Renal cortical epithelial cell (primary cell): ENCODE measurements at places on chromosomes 4 and X. TPM values are rescaled to one million over a fixed set of nuclear protein-coding genes. Genes with fewer than 3 reads are reported as not detected.

Gene GASK1B
- total RNA-seq: 2.8 and 4.4 TPM in 2 replicates

DNA sequence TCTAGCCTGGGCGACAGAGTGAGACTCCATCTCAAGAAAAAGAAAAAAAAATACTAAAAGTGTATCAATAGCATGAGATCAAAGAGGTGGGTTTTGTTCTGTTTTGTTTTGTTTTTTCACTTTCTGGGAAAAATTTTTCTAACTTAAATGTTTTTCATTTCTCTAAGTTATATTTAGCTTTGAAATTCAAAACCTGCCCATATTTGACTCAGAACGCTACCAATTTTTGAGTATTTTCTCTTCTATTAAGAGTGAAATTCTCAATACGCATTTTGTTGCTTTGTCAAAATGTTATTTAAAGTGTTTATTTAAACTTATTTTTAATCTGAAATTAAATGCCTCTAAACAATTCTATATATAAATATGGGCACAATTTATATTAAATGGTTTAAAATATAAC lies 39.6 kb downstream of the GSTCD start:
- DNase-seq: no peak

Gene PIM2
- 14.1 and 17.2 TPM in 2 replicates for total RNA-seq

GRCh38 chrX:40773809-40774208 lies 38.5 kb upstream of the MED14 start:
- DNase-seq: peak; percentile 83

Gene S100G
- total RNA-seq: not detected in 2 replicates

DNA sequence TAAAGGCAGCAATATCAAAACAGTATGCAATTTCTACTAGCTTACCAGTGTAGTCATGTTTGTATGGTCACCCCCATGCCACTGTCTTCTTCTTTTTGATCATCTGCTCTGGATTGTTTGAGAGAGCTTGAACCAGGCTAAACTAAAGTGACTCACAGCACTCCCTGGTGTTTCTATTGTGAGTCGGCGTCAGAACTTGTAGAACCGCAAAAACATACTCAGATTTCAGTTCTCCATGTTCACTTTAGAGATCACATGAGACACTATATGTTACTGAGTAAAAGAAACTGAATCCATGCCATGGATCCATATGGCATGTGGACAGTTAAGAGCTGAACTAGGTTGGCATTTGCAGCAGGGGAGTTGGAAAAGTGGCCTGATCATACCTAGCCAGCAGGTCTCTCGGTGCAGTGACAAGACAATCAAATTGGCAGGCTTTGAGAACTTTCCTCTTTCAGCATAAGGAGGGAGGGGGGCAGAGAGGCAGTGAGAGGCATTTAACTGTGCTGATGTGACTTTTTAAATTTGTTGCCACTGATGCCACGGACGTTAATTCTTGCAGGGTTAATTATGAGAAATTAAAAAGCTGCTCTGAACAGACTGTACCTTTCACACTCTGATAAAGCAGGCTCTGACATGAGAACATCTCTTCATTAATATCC lies 88.4 kb downstream of the AFF2 start:
- DNase-seq: no peak
